Brain (organoid and tissue), 16 donors: ENCODE measurements at places on chromosomes 11 and 22. TPM values are rescaled to one million over a fixed set of nuclear protein-coding genes. Genes with fewer than 3 reads are reported as not detected.

- no peak for DNase-seq
These were observed 181.4 kb downstream of the ETS1 start for GRCh38 chr11:128405714-128406662.

TRPT1 gene
- 89.7 TPM for polyA plus RNA-seq

GRCh38 chr11:65206901-65207300, 25.2 kb downstream of the CAPN1 start:
- DNase-seq: no peak

DGAT2 gene
- 21.5 TPM for polyA plus RNA-seq

- peak; percentile 70 for DNase-seq
These were observed 227.5 kb upstream of the ZC3H12C start for GRCh38 chr11:109865548-109866186.
